Activated T-cell treated with anti-CD3 and anti-CD28 coated beads, Interleukin-2, amount 50 U/mL, for 72 hours (primary cell): ENCODE measurements at places on chromosomes 2 and 18. TPM values are rescaled to one million over a fixed set of nuclear protein-coding genes. Genes with fewer than 3 reads are reported as not detected.

The SP3 gene
- total RNA-seq: 106 TPM

The ST3GAL5 gene
- 10.4 TPM for total RNA-seq

The TMEFF2 gene
- not detected for total RNA-seq

The GTF2A1L gene
- total RNA-seq: not detected

The MAL gene
- total RNA-seq: 93.8 TPM

The FSHR gene
- not detected for total RNA-seq

The VRK2 gene
- total RNA-seq: 24.5 TPM

The AFF3 gene
- total RNA-seq: 0.39 TPM

The TUBA3E gene
- total RNA-seq: not detected

The ALPI gene
- total RNA-seq: not detected

The IGFBP5 gene
- total RNA-seq: not detected

The ALK gene
- total RNA-seq: 0.25 TPM

The ALKAL2 gene
- 0.60 TPM for total RNA-seq

The CRACDL gene
- total RNA-seq: 0.79 TPM

The RAB6C gene
- total RNA-seq: 0.14 TPM

The PPP4R3B gene
- 80.8 TPM for total RNA-seq

The AOX1 gene
- 0.84 TPM for total RNA-seq

The FLACC1 gene
- total RNA-seq: 3.3 TPM

The POTEE gene
- 0.53 TPM for total RNA-seq

The ONECUT2 gene
- 0.02 TPM for total RNA-seq

The TMEM198 gene
- 5.3 TPM for total RNA-seq

The INPP1 gene
- total RNA-seq: 19.4 TPM

The DSG4 gene
- total RNA-seq: not detected

The EGR4 gene
- 2.1 TPM for total RNA-seq

The UGT1A6 gene
- not detected for total RNA-seq
